Vagina (tissue), 2 donors: ENCODE measurements at places on chromosomes 3 and 15.

GRCh38 chr3:144324076-144324475 lies 352.5 kb downstream of the DIPK2A start:
- DNase-seq, result no peak
- H3K36me3 ChIP-seq, result no peaks in the 10 kb centered on the region
- H3K4me3 ChIP-seq, result no peak overlapping the region
- no peaks in the 10 kb centered on the region for H3K27me3 ChIP-seq
- H3K27ac ChIP-seq, result no peak overlapping the region

DNA sequence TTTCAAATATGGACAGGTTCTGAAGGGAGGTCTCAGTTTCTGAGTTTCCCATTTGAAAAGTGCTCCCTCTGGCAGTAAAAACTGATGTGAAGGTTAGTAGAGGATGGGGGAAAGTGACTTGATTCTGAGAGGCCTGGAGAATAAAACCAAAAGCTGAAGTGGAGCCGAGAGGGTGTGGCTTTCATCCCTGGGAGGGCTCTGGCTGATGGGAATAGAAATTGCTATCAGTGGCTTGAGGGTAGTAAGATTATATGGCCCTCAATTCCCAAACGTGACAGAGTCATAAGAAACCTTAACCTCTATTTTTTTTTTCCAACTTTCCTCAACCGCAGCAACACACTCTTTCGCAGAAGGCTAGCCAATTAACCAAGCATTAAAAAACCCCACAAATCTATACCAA lies 185.9 kb downstream of the MEIS2 start:
- H3K4me3 ChIP-seq, result no peak overlapping the region
- H3K4me1 ChIP-seq, result peaks cover 10% of the 10 kb centered on the region
- no peak for DNase-seq
- H3K27ac ChIP-seq, result no peak overlapping the region
- H3K27me3 ChIP-seq, result no peaks in the 10 kb centered on the region
- no peaks in the 10 kb centered on the region for H3K36me3 ChIP-seq

DNA sequence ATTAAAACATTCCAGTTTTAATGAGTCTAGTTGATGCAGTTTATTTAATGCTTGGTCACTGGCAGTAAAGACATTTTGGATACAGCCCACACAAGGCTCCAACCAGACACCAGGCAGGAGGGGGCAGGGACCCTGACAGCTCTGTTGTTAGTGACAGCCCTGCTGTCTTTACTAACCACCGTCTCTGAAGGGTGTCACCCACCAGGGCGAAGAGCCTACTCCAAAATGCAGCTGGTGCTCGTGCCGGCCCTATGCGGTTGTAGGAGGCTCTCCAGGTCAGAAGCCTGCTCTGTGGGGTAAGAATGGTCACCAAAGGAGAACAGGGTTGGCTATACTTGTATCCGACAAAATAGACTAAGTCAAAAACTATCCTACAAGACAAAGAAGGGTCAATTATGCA lies 132.2 kb downstream of the ATP10A start:
- DNase-seq, result peak; percentile 60
- no peaks in the 10 kb centered on the region for H3K27me3 ChIP-seq
- H3K4me3 ChIP-seq, result no peak overlapping the region
- no peaks in the 10 kb centered on the region for H3K4me1 ChIP-seq
- H3K27ac ChIP-seq, result no peak overlapping the region

DNA sequence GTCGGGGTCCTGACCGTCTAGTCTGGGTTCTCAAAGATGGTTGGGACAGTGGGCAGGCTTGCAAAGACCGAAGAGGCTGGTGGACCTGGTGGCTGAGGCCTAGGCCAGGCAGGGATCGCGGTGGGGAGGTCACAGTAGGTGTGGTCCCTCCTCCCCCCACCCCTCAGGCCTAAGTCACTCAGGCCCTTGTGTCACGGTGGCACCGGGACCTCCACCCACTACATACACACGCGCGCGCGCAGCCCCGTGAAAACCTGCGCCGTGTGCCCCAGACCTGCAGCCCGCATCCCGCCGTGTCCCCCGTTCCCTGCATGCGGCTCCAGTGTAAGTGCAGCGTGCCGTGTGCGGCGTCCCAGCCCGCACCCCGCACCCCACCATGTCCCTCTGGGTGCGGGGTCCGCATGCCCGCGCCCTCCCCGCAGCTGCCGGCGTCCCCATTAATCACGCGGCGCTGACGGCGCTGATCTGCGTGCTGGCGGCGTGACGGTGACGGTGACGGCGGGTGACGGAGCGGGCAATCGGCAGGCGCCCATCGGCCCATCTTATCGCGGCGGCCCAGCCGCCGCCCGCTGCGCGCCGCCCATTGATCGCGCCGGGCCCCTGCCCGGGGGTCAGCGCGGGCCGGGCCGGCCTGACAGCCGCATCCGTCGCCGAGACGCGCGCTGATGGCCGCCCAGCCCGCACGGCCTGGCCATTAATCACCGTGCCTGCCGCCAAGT lies 24.4 kb downstream of the SEC61A1 start:
- H3K4me1 ChIP-seq, result peaks cover 13% of the 10 kb centered on the region
- peak overlapping the region; percentile 57 for H3K27ac ChIP-seq
- H3K36me3 ChIP-seq, result no peaks in the 10 kb centered on the region
- no peaks in the 10 kb centered on the region for H3K27me3 ChIP-seq
- H3K4me3 ChIP-seq, result peak overlapping the region; percentile 48

DNA sequence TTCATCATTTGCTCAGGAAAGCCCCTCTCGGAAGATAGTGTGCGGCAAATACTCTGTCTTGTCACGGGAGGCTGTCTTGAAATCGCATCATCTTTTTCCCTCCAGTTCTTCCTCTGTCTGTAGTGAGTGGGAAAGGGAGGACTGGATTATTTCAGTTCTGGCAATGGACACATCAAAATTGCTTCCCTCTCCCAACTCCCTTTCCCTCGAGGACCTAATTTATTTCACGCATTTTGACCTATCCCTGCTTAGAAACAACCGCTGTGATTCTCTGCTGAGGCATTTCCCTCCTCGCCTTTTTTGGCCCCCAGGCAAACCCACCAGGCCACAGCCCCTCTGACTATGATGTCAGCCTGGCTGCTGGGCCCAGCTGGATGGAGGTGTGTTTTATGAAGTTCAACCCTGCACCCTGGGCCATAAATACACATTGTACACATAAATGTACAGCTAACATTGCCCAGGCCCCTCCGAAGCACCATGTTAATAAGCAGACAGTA lies 138.7 kb upstream of the LRTM1 start:
- no peaks in the 10 kb centered on the region for H3K36me3 ChIP-seq
- H3K4me3 ChIP-seq, result no peak overlapping the region
- DNase-seq, result no peak
- H3K27ac ChIP-seq, result no peak overlapping the region
- no peaks in the 10 kb centered on the region for H3K4me1 ChIP-seq
